Stimulated activated naive B cell treated with anti-CD40 and anti-IgM and Interleukin-4, amounts not matched to agents 10 μg/mL and 1 μg/mL and 100 μg/mL, for 72 hours (primary cell): ENCODE measurements at places on chromosomes 5 and 9.

DNA sequence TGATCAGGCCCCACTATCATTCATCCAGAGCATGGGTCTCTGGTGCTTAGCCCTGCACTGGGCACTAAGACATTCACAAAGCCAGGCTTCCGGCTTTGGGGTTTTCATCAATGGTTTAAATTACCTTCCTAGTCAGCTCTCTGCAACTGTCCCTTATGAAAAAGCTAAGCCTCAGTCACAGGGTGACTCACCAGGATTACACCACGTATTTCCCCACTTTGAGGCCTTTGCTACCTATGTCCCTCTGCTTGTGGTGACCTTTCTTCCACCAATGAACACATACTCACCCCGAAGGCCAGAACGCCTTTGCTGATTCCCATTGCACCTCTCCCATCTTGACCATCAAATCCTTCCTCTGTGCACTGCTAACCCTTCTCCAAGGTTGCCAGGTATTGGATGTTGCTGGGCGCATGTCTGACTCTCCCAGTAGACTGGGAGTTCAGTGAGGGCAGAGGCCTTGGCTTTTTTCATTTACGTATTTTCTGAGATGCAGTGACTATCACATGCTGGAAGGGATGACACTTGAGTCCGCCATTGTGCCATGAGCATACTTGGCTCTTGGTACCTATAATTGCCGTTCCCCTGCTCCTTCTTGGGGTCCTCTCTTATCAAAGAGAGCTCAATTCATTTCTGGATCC is 58.7 kb upstream of the TNFSF8 start:
- peak; percentile 48 for DNase-seq

DNA sequence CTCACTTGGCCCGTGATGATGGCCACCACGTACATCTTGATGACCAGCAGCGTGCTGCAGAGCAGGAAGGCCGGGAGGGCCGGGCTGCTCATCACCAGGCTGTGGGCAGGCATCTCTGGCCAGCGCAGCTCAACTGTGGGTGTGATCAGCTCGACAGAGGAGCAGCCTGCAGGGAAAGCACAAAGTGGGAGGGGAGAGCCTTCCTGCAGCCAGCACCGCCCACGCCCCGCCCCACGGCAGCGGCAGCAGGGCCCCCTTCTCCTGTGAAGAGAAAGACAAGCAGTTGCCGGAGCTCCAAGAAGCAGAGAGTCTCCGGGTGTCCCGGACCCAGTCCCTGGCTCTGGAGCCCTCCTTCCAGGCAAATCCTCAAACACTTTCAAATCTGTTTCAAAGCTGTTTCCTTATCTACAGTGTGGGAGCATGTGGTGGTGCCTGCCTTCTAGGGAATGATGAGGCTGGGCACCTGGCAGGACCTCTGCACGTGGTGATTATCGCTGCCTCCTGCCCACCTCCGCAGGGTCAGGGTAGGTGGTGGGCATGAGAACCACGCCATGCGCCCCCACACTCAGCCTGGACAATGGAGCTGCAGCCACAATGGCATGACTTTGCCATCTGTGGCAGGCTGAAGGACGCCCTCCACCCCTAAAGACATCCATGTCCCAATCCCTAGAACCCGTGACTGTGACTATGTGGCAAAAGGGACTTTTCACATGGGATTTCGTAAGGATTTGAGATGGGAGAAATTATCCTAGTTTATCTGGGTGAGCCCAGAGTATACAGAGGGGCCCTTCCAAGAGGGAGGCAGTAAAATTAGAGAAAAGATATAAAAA is at the start of gene PTGES:
PTGES (minus strand) TSS at position 143 of the 830 bp plus-strand sequence; CDS start at position 113, 30 bp downstream.
- peak; percentile 28 for DNase-seq

DNA sequence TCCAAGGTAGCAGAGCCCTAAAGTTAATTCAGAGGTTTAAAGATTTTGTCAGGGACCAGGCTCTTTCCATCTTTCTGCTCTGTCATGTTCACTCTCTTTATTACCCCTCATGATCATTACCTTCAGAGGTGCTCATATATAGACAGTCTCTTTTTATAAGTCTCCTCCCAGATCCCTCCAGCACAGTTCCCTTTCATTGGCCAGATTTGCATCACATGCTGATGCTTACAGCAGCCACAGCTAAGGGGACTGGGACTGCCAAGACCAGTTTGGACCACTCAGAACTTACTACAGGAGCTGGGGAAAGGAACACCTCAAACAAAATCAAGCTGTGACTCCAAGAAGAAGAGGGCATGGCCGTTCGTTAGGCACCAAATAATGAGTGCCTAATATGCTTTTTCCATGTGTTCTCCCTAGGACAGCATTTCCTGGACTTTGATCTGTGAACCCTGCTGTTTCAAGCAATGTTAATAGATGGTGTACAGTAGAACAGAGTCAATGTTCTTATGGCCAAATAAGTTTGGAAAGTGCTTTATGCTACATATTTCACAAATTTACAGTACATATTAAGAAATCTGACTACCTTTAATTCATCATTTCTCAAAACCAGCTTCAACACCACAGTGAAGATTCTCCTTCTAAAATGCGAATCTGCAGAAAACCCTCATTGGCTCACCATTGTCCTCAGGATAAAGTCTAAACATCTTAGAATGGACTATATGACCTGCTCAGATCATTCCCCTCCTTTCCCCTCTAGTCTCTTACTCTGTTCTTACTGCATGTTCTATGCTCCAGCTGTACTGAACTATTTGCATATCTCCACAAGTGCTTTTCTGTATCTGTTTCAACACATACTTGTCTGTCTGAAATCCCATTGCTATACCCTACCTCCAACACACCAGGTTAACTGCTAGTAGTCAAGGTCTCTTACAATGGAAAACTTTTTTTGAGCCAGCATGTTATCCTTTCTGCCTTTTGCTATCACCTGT is 3.4 kb downstream of the C5orf58 start:
- no peak for DNase-seq

DNA sequence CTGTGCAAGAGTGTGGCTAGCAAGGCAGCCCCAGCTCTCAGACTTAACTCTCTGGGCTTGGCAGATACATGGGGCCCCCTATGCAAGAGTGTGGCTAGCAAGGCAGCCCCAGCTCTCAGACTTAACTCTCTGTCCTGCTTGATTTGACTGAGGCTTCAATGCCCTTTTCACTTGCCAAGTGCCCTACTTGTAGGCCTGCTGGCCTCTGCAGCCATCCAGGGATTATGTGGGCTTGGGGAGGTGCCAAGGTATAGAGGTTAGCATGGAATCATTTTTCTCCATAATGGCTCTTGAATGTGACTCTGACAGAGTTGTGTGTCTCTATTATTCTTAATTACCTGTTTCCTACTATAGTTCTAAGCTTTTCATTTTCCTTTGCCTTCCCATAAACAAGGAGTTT is 115.5 kb upstream of the RUSC2 start:
- DNase-seq, result no peak

- DNase-seq, result peak; percentile 17
Measured at GRCh38 chr9:110021891-110022290, 186.1 kb downstream of the C9orf152 start.

DNA sequence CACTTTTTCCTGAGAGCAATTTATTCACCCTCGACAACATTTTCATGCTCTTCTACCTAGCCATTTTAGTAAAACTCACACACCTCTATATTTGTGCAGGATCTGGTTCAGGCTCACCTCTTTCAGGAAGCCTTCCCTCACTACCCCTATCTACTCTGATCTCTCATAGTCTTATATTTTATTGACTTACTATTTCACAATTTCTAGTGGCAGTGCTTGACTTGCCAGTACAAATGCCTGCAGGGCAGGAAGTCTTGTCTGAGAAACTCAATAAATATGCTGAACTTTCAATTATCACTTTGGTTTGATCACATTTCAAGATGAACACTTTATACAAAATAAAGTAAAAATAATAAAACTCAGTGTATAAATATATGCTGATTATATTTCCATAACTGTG is 226.8 kb downstream of the CETN3 start:
- DNase-seq, result no peak
